ENCODE measurements at places on chromosomes 16 and 17. TPM values are rescaled to one million over a fixed set of nuclear protein-coding genes. Genes with fewer than 3 reads are reported as not detected.

GRCh38 chr16:88514526-88515232 is 55.5 kb upstream of the ZC3H18 start:
- peaks cover 24% of the 10 kb centered on the region for H3K36me3 ChIP-seq
- peak overlapping the region; percentile 41 for H3K27ac ChIP-seq
- H3K4me3 ChIP-seq = no peak overlapping the region
- peaks cover 23% of the 10 kb centered on the region for H3K4me1 ChIP-seq
- no peak for DNase-seq
- H3K27me3 ChIP-seq = no peaks in the 10 kb centered on the region

GRCh38 chr16:69566240-69566980 is 644 bp downstream of the NFAT5 start:
- DNase-seq = peak; percentile 37
- H3K4me3 ChIP-seq = peak overlapping the region; percentile 90
- no peaks in the 10 kb centered on the region for H3K36me3 ChIP-seq

The WIPF2 gene
- total RNA-seq = 37.5 TPM

DNA sequence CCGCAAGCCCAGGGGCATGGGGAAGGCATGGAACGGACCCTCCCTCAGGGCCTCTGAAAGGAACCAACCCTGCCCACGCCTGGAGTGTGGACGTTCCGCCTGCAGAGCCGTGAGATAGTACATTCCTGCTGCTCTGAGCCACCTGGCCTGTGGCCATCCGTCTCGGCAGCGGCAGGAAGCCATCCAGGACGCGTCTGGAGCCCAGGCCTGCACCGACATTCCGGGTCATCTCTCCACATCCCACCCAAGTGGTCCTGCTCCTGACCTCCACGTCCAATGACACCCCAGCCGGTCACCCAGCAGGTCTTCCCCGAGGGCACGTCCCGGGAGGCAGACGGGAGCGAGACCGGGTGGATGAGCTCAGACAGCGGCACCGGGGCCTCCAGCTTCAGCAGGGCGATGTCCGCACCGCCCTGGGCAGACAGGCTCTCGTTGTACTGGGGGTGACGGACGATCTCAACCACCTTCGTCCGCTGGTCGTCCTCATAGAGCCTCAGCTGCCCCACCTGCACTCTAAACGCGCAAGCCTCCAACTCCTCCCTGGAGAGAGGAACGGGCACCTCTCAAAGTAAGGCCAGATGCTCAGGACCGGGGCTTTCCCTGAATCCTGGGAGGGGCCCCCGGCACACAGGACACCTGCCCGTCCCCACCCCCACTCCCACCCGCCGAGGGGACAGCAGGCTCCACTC is 21.3 kb upstream of the UBE2I start:
- H3K27me3 ChIP-seq = peaks cover 23% of the 10 kb centered on the region
- no peaks in the 10 kb centered on the region for H3K36me3 ChIP-seq
- H3K27ac ChIP-seq = no peak overlapping the region

DNA sequence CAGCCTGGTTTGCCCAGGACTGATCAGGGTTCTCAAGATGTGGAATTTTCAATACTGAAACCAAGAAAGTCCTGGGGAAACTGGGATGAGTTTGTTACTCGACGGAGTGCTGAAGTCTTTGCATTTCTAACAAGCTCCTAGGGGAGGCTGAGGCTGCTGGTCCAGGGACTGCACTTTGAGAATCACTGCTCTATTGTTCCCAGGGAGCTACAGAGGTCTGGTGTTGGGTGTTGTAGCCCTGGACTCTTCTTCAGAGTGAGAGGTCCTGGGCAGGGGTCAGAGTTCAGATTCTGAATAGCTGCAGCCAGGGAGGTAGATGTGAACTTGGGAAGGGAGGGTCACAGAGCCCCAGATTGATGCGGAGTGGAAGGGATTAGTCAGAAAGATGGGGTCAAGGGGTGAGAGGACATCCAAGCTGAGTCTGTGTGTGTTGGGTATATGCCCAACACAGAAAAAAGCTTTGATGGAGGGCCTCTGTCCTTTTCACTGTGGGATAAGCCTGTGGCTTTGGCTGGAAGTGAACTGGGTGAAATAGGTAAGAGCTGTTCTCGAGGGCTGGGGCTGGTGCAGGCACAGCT is 14.1 kb downstream of the TMEM238L start:
- no peak overlapping the region for H3K4me3 ChIP-seq
- no peaks in the 10 kb centered on the region for H3K36me3 ChIP-seq
- H3K27ac ChIP-seq = no peak overlapping the region
- peaks cover 1% of the 10 kb centered on the region for H3K4me1 ChIP-seq
- peaks cover 15% of the 10 kb centered on the region for H3K27me3 ChIP-seq

GRCh38 chr16:4537376-4538343 is 913 bp downstream of the CDIP1 start:
- H3K4me1 ChIP-seq = peaks cover 6% of the 10 kb centered on the region
- peaks cover 9% of the 10 kb centered on the region for H3K27me3 ChIP-seq
- peaks cover 9% of the 10 kb centered on the region for H3K36me3 ChIP-seq
- H3K4me3 ChIP-seq = peak overlapping the region; percentile 67

DNA sequence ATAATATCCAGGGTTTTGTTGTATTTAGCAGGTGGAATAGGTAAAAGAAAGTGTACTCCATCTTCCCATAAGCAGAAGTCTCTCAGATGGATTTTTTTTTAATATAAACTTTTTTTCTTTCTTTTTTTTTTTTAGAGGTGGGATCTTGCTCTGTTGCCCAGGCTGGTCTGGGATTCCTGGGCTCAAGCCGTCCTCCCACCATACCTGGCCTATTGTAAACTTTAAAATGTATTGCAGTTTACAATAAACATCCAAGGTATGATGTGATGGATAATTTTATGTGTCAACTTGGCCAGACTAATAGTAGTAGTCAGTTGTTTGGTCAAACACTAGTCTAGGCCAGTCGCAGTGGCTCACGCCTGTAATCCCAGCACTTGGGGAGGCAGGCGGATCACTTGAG is 10.8 kb upstream of the GP1BA start:
- no peak overlapping the region for H3K4me3 ChIP-seq
- no peak for DNase-seq
- no peaks in the 10 kb centered on the region for H3K36me3 ChIP-seq
- no peaks in the 10 kb centered on the region for H3K4me1 ChIP-seq
- H3K27ac ChIP-seq = no peak overlapping the region
- H3K27me3 ChIP-seq = peaks cover 4% of the 10 kb centered on the region

DNA sequence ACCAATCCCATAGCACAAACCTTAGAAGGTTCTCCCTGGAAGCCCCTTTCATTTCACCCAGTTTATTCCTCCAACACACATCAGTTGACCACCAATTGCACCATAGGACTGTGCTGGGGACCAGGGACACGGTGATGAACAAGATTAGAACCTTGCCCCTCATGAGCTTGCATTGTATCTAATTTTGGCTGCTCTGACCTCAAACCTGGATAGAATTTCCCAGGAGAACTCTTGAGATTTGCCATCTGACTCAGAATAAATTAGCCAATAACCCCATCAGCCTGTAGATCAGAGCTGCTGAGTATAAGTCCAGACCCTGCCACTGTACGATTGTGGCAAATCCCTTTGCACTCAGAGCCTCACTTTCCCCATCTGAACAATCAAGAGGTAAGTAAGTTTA is 52.1 kb downstream of the CDH11 start:
- no peaks in the 10 kb centered on the region for H3K36me3 ChIP-seq
- peaks cover 3% of the 10 kb centered on the region for H3K4me1 ChIP-seq
- H3K4me3 ChIP-seq = no peak overlapping the region
- peaks cover 21% of the 10 kb centered on the region for H3K27me3 ChIP-seq
- no peak for DNase-seq
- no peak overlapping the region for H3K27ac ChIP-seq

The DOC2A gene
- total RNA-seq = 5.0 TPM

The ANKRD40CL gene
- total RNA-seq = not detected

The CCT6B gene
- 1.6 TPM for total RNA-seq

- no peaks in the 10 kb centered on the region for H3K36me3 ChIP-seq
- no peaks in the 10 kb centered on the region for H3K4me1 ChIP-seq
- H3K27me3 ChIP-seq = peaks cover 50% of the 10 kb centered on the region
Observed at GRCh38 chr17:79298799-79299198, 224.2 kb downstream of the ENGASE start.

DNA sequence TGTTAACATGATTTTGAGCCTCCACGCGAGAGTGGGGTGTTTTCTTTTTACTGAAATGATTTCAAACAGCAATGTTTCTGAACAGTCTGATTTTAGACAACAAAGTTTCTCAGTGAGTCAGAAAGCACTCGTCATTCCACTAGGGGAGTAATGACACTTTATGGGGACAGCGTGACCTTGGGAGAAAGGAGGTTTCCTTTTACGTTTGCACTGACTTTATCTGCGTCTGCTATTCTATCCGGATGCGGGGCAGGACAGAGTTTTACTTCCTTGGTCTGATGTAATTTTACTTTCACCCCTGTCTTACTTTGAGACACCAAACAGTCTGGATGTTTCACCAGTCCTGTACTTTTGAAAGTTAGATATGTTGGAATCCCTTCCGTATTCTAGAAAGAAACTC is 20.7 kb downstream of the SLC47A1 start:
- no peak overlapping the region for H3K27ac ChIP-seq
- H3K27me3 ChIP-seq = peaks cover 17% of the 10 kb centered on the region
- H3K36me3 ChIP-seq = peaks cover 5% of the 10 kb centered on the region

The ST6GALNAC2 gene
- total RNA-seq = 1.2 TPM

DNA sequence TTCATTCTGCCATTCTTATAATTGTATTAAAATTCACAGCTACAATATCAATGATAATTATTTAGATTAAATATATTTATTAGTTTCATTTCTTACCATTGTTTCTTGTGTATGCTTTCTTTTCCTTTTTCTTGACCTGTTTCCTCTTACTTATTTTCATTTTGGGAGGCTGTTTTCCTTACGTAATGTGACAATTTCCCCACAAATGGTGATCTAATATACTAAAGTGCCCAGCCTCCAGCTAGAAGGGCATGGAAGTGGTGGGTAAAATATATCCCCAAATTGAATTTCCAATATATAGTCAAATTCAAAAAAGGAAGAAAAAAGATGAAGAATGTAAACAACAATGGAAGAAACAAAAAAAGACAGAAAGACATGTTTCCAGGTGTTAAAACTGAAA is 1.5 kb upstream of the ABCA6 start:
- no peak overlapping the region for H3K27ac ChIP-seq
- H3K36me3 ChIP-seq = no peaks in the 10 kb centered on the region
- H3K4me1 ChIP-seq = peaks cover 1% of the 10 kb centered on the region
- no peak overlapping the region for H3K4me3 ChIP-seq
- no peaks in the 10 kb centered on the region for H3K27me3 ChIP-seq

The PIMREG gene
- total RNA-seq = 15.4 TPM

The CDH11 gene
- 6.0 TPM for total RNA-seq

DNA sequence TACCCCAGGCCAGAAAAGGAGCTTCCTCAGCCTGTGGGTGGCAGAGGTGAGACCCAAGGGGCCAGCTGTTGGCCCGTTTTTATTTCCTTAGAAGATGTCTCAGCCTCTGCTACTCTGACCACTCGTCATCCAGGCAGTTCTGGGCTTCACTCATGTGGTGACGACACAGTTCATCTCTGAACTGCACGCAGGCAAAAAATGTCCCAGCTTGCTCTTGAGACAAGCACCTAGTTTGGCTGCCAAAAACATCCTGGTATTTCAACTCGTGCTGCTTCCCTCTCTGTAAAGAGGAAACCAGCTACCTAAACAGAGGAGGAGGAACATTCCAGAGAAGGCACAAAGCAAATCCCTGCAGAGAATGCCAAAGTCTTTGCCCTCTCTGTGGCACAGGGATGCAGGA is 125.7 kb downstream of the XYLT1 start:
- H3K4me3 ChIP-seq = no peak overlapping the region
- H3K36me3 ChIP-seq = no peaks in the 10 kb centered on the region
- no peaks in the 10 kb centered on the region for H3K27me3 ChIP-seq
- H3K4me1 ChIP-seq = no peaks in the 10 kb centered on the region

DNA sequence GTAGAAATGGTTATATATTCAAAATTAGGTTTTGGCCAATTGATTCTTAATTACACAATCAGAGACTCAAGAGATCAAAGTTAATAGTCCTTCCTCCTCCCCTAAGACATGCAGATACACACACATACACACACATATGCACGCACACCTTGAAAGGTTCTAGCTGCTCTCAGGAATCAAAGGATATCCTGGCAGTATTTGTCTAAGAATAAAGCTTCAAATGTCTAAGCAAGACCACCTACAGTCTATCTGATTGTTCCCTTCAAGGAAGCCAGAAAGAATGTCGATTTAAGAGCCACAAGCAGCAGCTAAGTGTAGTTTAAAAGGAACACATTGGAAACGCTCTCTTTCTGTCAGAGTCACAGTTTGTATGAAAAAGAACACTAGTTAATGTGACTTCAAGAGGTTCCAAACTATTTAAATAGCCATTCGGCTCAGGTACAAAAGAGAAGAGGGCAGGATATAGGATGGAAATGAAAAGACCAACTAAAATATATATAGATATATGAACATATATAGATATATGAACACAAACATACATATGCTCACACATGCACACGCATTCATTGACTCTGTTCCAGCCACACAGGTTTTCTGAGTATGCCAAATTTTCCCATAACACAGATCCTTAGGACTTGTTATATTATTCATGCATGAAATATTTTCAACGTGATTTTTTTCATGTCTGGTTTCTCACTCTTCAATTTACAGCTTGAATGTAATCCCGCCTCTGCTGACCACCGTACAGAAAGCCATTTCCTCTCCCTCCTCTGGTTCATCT is 79.0 kb downstream of the CDH8 start:
- DNase-seq = no peak
- no peak overlapping the region for H3K4me3 ChIP-seq
- no peaks in the 10 kb centered on the region for H3K27me3 ChIP-seq
- H3K27ac ChIP-seq = no peak overlapping the region

GRCh38 chr17:42922294-42922693 is 21.7 kb downstream of the G6PC1 start:
- no peak overlapping the region for H3K4me3 ChIP-seq
- H3K36me3 ChIP-seq = no peaks in the 10 kb centered on the region
- DNase-seq = no peak
- H3K27me3 ChIP-seq = peaks cover 3% of the 10 kb centered on the region
- H3K4me1 ChIP-seq = peaks cover 25% of the 10 kb centered on the region

GRCh38 chr16:27258241-27258734 is 10.3 kb downstream of the NSMCE1 start:
- H3K4me3 ChIP-seq = no peak overlapping the region
- no peaks in the 10 kb centered on the region for H3K27me3 ChIP-seq
- H3K4me1 ChIP-seq = peaks cover 17% of the 10 kb centered on the region
- no peak for DNase-seq
- H3K27ac ChIP-seq = peak overlapping the region; percentile 1

DNA sequence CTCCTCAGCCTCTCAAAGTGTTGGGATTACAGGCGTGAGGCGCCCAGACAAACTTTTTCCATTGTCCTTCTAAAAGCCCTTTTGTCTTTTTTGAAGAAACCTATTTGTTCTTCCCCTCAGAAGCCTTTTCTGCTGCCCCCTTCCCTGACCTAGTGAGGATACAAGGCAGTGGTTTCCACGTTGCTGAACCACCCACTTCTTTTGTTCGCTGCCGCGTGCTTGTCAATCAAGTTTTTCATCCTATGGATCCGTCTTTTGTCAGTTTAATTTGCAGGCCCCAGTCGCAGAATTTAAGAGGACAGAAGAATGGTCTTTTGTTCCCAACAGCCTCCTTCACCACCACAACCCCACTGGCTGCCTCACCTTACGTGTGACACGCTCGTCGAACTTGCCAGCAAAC is 20.2 kb upstream of the GNG13 start:
- no peak overlapping the region for H3K27ac ChIP-seq
- H3K4me1 ChIP-seq = no peaks in the 10 kb centered on the region
- peaks cover 10% of the 10 kb centered on the region for H3K27me3 ChIP-seq
- no peaks in the 10 kb centered on the region for H3K36me3 ChIP-seq

Measured in progenitor cell of endocrine pancreas (in vitro differentiated cells).